ENCODE measurements at places on chromosomes 2 and 18.

- DNase-seq, result no peak
These were observed 1.1 kb downstream of the LRRFIP1 start for GRCh38 chr2:237628247-237629187.

GRCh38 chr2:179983250-179983932 is 23.7 kb downstream of the CWC22 start:
- DNase-seq, result no peak

GRCh38 chr18:39441648-39442047 is 1876.0 kb upstream of the CELF4 start:
- no peak for DNase-seq

DNA sequence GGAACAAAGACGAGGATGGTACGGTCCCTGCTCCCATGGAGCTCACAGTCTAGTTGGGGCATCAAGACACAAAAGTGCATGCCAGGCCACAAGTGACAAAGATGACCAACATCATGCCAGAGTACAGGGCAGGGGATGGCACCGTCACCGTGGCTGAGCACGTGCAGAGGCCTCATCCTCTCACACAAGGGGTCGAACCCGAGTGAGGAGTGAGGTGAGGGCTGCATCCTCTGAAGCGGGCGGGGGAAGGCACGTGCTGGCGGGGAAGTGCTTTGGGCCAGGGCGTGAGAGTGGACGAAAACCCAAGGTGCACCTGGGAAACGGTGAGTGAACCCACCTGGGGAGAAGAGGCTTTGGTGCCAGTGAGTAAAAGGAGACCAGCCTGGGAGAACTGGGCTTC is 41.0 kb downstream of the MRPL35 start:
- DNase-seq, result no peak

- DNase-seq, result no peak
These were observed 16.6 kb upstream of the APCDD1 start for GRCh38 chr18:10437837-10438236.

- DNase-seq, result no peak
These were observed 76.9 kb downstream of the NRXN1 start for GRCh38 chr2:50955081-50955480.

All from stimulated activated CD4-positive, alpha-beta T cell treated with anti-CD3 and anti-CD28 coated beads, Interleukin-15, amount 100 ng/mL, for 1 hour (primary cell).